ENCODE measurements at places on chromosomes 16 and 17.

- peak; percentile 81 for DNase-seq
Observed at GRCh38 chr17:36629252-36629847, 28.0 kb downstream of the MRM1 start.

GRCh38 chr16:72961863-72962262, 86.1 kb downstream of the ZFHX3 start:
- no peak for DNase-seq

DNA sequence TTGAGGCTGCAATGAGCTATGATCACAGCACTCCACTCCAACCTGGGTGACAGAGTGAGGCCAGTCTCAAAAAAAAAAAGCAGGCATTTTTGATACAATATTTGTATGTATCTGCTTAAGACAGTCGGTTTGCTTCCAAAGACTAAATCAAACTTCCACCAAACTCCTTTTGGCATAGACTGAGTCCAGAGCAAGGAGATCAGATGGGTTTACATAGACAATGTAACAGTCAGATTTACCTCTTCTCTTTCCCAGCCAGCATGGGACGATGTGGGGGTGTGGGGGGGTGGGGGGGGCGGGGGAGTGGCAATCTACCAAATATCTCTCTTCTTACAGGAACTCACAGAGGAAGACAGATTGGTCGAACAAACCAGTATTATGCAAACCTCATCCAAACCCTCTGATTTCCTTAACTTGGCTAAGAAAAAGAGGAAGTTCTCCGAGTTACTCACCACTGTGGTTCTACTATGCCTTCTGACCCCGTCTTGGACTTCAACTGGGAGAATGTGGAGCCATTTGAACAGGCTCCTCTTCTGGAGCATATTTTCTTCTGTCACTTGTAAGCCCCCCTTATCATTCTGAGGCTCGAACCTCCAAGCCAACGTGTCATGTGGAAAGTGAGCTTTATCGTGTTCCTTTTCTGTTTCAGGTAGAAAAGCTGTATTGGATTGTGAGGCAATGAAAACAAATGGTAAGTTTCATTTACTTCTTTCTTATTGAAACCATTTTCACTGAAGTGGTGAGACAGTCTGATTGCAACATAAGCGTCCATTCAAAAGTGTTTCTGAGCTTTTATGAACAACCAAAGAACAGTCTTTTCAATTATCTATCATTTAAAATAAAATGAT, at the start of gene MILR1:
MILR1 (plus strand) TSS at position 451 of the 848 bp plus-strand sequence; CDS start at position 505, 54 bp downstream.
- DNase-seq: peak; percentile 5

DNA sequence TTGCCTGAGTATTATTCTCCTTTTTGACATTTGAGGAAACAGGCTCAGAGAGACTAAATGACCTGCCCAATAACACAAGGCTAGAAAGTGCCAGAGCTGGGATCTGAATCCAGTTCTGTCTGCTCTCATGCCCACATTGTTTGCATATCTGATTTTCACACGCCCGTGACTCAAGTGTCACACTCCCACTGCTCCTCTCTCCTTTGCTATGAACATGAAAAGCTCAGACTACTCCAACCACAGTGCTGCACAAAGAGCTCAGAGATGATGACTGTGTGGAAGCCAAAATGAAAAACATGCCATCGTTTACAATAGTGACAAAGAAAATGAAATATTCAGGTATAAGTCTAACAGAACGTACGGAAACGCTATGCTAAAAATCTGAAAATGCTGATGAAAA, 107.9 kb downstream of the SMG6 start:
- DNase-seq: no peak

GRCh38 chr16:28538733-28539596, at the start of gene NUPR1:
NUPR1 (minus strand) TSS chr16:28538974; CDS start chr16:28538907, 67 bp downstream.
- peak; percentile 99 for DNase-seq

DNA sequence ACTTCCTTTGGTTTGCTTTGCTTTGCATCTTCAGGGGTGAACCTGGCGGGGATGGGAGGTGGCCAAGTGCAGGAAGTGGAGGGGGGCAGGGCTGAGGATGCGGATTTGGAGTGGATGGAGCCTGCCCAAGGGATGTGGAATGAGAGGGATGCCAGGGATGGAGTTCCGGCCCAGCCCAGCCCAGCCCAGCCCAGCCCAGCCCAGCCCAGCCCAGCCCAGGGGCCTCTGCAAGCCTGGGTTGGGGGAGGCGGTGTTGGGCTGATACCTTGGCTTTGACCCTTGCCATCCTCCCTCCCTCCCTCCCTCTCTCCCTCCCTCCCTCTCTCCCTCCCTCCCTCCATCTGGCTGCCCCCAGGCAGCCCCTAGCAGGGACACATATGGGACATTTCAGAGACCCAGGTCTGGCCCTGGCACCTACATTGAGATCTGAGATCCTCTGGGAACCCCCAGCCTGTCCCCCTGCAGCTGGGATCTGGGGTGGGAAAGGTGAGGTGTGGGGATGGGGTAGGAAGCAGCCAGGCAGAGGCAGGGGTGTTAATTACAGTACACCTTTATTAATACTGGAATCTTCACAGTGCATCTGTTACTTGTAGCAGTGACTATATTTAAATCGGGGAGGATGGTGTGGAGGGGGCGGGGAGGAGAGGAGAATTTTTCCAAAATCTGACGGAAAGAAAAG, 14.5 kb downstream of the IL34 start:
- no peak for DNase-seq

DNA sequence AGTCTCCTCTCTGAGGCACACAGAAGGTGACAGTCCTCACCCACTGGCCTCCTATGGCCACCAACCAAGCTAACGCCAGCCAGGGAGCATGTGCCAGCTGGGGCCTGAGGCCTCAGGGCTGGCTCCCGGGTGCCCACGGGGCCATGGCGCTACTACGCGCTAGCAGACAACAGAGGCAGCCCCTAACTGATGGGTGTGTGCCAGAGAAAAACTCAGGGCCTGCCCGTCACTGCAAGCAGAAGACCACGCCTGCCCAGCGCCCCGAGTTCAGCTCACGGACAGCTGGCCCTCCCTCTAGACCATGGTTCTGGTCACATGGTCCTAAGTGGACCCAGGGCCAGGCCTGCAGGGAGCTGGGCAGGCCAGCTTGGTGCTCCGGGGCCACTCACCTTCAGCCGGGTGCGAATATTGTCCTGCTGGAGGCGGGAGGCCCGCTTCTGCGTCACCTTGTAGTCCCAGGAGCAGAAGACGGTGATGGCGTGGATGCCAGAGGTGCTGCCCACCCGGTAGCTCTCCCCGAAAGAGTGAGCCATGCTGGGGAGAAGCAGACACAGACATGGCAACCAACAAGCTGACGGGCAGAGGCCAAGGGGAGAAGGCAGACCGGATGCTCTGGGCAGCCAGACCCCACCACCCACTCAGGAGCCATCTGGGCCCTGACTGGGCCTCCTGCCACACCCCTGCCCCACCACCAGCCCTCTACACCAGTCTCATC, 6.2 kb downstream of the TMC6 start:
- no peak for DNase-seq

GRCh38 chr17:29760279-29761039, 137.7 kb upstream of the CORO6 start:
- DNase-seq: no peak

DNA sequence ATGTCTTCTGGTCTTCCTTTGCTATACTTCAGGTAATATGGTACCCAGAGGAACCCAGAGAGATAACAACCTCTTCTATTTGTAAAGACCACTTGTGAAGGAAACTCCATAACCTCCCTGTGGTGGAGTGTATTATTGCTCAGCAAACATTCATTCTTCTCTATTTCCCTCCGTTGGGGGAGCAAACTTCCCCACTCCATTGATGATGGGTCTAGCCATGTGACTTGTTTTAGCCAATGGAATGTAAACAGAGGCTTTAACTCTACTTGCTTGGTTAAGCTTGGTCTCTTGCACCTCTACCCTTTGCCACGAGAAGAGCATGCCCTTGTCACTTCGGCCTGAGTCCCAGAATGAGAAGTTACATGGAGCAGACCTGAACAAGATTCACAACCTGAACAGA, 30.0 kb upstream of the SKAP1 start:
- DNase-seq: no peak

DNA sequence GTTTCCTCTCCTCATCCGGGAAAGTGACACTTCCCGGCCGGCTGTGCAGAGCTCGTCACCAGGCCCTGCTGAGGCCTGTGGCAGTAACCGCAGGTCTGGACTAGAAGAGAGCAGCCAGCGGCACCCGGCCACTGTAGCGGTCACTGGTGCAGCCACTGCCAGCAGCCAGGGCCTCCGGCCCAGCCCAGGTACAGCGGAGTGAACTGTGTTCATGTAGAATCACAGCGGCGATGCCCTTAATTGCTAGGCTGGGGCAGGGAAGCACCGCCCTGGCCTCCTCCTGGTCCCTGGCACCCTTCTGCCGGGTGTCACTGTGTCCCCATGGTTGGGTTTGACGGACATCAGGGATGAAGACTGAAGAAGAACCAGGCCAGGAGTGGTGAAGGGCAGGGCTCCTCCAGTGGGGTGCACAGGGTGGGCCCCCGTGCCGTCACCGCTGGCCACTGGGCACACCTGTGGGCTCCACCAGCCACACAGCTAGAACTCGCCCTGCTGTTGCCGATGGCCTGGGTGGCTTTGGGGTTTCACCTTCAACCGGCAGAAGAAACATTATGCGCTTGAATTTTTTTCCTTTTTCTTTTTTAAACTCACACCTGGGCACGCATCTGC, 165.2 kb upstream of the CHMP6 start:
- no peak for DNase-seq

- no peak for DNase-seq
Observed at GRCh38 chr16:87119168-87119567, 198.0 kb downstream of the C16orf95 start.

DNA sequence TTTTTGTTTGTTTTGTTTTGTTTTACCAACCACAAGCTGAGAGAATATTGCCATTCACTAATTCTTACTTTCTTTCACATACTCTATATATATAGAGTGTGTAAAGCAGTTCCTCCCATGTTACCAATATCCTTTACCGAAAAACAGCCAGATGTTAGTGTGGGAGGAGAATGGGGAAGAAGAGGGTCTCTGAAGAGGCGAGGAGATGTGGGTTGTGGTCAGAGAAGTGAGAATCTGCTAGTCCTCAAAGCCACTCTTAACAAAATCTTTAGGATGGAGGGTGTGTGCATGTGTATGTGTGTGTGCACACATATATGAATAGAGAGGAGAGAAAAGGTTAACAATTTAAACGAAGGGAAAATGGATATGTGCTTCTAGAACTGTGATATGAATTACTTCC, 80.6 kb downstream of the TUBD1 start:
- no peak for DNase-seq

- DNase-seq: no peak
Observed at GRCh38 chr17:28279411-28279810, 39.6 kb upstream of the TMEM97 start.

DNA sequence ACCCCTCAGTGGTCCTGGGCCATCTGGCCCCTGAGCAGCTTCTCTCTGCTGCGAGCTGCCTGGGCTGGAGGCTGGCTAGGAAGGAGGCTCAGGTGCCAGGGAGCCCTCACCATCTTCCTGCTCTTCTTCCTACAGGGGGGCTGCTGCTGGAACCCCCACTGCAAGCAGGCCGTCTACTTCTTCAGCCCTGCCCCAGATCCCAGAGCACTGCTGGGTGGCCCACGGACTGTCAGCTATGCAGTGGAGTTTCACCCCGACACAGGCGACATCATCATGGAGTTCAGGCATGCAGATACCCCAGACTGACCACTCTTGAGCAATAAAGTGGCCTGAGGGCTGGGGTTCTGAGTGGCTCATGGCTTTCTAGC, 46.1 kb downstream of the PRMT7 start:
- no peak for DNase-seq

DNA sequence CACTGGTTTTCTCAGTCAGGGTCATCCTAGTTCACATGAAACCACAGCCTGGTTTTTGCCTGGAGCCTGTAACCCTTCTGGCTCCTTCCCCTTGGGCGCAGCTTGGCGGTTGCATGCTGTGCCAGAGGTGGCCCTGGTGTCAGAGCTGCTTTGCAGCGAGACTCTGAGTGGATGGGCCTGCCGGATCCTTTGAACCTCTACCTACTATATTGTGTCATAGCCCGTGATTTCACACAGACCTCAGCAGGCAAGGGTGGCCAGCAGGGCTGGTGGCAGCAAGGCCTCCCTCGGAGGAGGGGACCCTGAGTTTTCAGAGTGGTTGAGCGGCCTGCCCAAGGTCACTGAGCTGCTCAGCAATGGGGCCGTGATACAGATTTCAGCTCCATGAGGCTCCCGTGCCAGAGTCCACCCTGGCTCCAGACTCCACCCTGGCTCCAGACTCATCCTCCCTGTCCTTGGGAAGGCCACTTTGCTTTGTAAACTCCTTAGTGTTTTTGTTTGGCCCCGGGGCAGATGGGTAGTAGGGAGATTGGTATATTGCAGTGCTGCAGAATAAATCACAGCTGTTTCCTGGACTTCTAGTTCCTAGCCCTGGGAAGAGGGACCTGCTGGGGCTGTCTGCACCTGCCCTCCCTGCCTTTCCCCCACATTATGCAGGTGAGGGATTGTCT, 9.7 kb downstream of the MPRIP start:
- no peak for DNase-seq

DNA sequence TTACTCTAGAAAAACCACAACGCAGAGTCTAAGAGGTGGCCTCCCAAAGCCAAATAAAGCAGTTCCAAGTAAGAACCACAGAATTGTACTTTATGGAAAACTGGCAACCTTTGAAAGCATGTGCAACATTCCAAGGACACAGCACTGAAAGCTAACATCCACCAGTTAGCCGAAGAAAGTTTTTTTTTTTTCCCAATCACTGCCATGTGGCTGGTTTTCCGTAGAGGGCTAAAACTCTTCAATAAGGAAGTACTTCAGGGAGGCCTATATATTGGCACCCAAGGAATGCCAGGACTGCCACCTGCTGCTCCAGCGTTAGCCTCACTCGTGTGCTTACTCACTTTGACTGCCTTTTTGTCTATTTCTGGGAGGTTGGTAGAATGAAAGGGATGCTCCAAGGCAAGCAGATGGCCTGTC, 25.2 kb downstream of the CEP95 start:
- DNase-seq: no peak

GRCh38 chr17:77783991-77784820, 174.3 kb upstream of the TNRC6C start:
- DNase-seq: no peak

DNA sequence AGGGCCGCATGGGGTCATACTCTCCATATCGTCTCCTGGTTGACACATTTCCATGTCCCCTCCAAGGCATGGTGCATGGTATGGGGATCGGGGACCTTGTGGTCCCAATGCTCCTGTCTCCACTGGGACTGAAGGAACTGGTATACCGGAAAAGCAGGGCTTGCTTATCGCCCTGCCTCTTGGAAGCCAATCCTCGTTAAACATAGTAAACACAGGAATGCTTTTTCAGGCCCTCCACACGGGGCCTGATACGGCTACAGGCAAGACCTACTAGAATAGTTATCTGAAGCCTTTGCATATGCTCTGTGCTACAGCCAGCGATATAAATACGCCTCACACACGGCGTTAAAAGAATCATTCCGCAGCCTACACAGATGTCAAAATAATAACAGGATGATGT, 159.5 kb downstream of the SHISA9 start:
- no peak for DNase-seq

GRCh38 chr16:29310852-29311314, 95.6 kb downstream of the NPIPB11 start:
- DNase-seq: peak; percentile 47

DNA sequence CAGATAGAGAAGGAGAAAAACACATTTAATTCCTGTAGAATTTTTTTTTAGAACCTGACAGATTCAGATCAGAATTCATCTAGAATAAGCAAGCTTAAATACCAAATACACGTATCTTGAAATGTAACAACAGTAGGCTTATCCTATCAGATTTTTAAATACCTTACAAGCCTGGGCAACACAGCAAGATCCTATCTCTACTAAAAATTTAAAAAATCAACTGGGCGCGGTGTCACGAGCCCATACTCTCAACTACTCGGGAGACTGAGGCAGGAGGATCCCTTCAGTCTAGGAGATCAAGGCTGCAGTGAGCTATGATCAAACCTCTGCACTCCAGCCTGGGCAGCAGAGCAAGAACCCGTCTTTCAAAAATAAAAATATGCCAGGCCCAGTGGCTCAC, 13.5 kb downstream of the ACOX1 start:
- no peak for DNase-seq

- no peak for DNase-seq
Observed at GRCh38 chr17:33522623-33523022, 229.5 kb upstream of the ASIC2 start.
